ENCODE measurements at places on chromosomes 3 and 15.

- no peak for DNase-seq
These were observed 278.5 kb upstream of the UMPS start for GRCh38 chr3:124451630-124452317.

- DNase-seq = no peak
These were observed 5.3 kb upstream of the SPSB4 start for GRCh38 chr3:141045849-141046248.

- no peak for DNase-seq
These were observed 480.9 kb downstream of the ZIC1 start for GRCh38 chr3:147890114-147890513.

DNA sequence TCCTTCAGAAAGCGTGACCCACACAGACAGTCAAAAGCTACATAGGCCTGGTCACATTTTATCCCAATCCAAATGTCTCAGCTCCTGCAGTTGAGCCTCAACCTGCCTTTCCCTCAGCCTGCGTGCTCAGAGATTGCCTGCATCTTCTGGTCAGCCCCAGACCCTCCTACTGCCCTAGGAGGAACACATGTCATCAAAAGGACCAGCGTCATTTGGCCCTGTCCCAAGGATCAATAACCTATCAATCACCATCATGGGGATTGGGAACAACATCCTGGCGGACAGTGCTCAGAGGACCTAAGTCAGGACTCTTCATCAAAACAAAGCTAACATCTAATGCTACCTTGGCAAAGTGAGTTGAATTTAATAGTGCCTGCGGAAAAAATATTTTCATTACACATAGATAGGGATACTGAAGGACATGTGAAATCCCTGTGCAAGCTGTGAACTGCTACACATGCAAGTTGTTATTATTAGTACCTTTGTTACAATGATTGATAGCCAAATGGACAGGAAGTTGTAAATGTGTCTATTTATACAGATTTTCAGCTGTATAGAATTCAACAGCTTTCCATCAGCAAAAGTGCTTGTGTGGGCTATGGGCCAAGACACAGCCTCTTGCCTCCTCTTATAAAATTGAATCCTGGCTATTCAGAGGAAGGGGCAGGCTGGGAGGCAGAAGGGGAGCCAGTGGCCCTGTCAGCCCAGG is 47.7 kb downstream of the UMPS start:
- no peak for DNase-seq

- DNase-seq = no peak
These were observed 53.9 kb upstream of the PAQR5 start for GRCh38 chr15:69244798-69245197.

DNA sequence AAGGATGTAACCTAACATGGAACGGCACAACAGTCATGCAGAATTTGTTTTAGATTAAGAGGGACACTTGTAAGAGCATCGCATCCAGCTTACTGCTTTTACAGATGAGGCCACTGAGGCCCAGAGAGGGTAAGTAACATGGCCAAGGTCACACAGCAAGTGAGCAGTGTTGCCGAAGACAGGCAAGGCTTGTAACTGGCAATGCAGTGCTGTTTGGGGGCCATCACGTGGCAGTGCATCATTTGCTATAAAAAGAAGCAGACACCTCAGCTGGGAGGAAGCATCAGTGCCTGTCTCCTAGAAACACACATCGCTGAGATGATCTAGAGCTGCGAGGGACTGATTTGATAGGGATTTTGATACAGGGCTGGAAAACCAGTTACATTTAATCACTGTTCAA is 108.2 kb upstream of the PROK2 start:
- no peak for DNase-seq

DNA sequence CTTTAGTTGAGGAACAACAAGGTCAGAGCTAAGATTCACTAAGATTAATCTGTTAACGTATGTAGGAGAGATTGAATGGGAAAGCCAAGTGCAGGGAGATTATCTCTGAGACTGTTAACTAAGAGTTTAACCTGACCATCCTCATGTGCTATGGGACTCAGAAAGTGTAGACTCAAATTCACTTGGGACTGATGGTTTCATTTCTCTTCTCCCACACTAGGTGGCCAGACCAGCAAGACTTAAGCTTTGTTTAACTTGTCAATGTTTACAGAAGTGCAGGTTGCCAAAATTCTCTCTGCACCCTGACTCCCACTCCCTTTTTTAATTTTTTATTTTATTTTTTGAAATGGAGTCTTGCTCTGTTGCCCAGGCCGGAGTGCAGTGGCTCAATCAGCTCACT is 6.3 kb upstream of the HEXA start:
- no peak for DNase-seq

GRCh38 chr15:101042320-101042719 is 123.2 kb downstream of the LRRK1 start:
- DNase-seq = no peak

- no peak for DNase-seq
These were observed 23.6 kb downstream of the TRPM1 start for GRCh38 chr15:31077941-31078340.
